ENCODE measurements at places on chromosomes 11 and 22.

DNA sequence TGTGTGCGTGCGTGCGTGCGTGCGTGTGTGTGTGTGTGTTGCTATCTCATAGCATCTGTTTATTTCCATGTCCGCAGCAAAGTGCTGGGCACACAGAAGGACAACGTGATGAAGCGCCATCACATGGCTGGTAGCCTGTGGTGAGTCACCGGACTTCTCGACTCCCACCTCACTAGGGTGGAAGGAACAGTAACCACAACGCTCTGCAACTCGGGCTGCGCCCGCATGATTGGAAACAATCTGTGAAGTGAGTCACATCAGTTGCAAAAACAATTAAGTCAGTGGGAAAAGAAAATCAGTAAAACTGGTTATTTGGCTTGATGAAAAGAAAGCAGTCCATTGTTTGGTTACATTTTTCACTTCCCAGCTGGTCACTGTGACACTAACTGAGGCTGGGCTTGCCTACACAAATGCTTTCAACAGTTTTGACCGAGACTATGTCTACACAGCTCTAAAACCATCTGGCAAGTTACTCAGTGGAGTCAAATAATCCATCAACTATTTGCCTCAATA, 437.3 kb upstream of the CADM1 start:
- DNase-seq = peak; percentile 96

- DNase-seq = peak; percentile 97
Measured at GRCh38 chr22:25110846-25111578, 88.6 kb upstream of the CRYBB3 start.

- peak; percentile 88 for DNase-seq
Measured at GRCh38 chr11:117089685-117090084, 8.5 kb downstream of the SIK3 start.

GRCh38 chr11:27717801-27718229, 17.6 kb upstream of the BDNF start:
- DNase-seq = peak; percentile 15

DNA sequence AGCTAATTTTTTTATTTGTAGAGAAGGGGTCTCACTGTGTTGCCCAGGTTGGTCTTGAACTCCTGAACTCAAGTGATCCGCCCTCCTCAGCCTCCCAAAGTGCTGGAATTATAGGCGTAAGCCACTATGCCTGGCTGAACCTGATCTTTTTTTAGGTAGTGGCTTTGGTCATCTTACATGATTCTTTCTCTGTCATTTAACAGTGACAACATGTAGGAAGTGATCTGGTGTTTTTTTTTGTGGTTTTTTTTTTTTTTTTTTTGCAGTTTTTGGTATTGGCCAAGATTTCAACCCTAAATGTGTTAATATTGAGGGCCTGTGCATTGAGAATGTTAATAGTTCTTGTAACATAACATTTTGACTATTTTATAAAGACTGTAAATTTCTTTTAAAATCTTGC, 8.0 kb upstream of the FERMT3 start:
- no peak for DNase-seq

- DNase-seq = no peak
Measured at GRCh38 chr11:35968386-35969088, 24.7 kb downstream of the LDLRAD3 start.

DNA sequence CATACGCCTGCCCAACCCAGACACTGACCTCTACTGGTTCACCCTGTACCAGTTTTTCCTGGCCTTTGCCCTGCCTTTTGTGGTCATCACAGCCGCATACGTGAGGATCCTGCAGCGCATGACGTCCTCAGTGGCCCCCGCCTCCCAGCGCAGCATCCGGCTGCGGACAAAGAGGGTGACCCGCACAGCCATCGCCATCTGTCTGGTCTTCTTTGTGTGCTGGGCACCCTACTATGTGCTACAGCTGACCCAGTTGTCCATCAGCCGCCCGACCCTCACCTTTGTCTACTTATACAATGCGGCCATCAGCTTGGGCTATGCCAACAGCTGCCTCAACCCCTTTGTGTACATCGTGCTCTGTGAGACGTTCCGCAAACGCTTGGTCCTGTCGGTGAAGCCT, 2.2 kb downstream of the MCHR1 start:
- no peak for DNase-seq

DNA sequence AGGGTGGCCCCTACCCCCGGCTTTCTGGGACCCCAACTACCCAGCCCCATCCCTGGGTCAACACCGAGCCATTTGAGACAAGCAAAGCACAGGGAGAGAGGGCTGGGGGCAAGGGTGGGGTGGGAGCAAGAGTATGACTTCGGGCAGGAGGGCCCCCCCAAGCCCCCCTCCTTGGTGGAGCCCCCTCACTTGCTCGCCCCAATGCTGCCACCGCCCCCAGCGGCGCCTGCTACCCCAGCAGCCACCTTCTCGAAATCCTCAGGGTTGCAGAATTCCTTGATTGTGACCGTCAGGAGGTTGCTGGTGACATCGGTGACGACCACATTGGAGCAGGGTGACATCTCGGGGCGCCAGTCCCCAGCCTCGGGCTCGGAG, 6.0 kb downstream of the CBX6 start:
- DNase-seq = no peak

DNA sequence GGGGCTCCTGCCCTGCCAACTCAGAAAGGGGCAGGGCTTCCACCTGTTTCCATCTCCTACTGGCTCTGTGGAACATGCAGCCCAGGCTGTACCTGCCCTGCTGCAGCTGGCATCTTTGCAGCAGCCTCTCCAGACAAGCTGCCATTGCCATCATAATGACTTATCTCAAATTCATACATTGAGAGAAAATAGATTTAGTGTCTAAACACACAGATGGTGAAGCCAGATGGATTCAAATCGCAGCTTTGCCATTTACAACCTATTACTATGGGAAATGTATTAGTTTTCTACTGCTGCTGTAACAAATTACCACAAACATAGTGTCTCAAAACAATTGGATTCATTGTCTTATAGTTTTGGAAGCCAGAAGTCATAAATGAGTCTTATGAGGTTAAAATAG, 260.0 kb downstream of the KCNA4 start:
- no peak for DNase-seq

- peak; percentile 59 for DNase-seq
Measured at GRCh38 chr11:34356576-34356912, 1.3 kb downstream of the ABTB2 start.

GRCh38 chr11:36167729-36168128, 121.5 kb downstream of the COMMD9 start:
- DNase-seq = no peak

DNA sequence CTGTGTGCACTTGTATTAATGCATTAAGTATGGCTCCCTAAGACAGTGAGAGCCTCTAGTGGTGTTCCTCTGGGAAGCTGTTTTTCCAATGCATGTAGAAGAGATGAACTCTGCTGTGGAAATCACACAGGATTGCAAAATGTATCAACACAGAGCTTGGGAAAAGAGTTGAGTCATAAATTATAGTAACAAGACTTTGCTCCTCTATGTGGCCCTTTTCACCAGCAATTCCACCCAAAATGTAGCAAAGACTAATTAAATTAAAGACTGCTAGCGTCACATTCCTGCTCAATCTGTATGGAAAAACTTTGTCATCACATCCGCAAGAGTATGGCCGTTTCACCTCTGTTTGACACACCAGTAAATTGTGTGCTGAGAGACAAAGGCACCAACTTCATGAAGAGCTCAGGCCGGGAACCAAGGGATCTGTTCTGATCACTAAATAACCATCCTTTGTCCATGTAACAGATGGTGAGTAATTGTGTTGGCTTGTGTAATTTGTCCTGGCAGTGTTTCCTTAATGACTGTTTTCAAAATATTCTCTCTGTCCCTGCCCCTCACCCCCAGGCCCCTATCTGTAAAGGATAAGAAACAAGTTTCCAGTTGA, 209.2 kb upstream of the SORL1-AS1 start:
- DNase-seq = peak; percentile 38

- no peak for DNase-seq
Measured at GRCh38 chr11:133619973-133620372, 87.7 kb upstream of the OPCML start.

- DNase-seq = no peak
Measured at GRCh38 chr11:25197515-25197914, 700.7 kb downstream of the LUZP2 start.

GRCh38 chr11:37451903-37452302, 853.9 kb upstream of the RAG2 start:
- peak; percentile 80 for DNase-seq

DNA sequence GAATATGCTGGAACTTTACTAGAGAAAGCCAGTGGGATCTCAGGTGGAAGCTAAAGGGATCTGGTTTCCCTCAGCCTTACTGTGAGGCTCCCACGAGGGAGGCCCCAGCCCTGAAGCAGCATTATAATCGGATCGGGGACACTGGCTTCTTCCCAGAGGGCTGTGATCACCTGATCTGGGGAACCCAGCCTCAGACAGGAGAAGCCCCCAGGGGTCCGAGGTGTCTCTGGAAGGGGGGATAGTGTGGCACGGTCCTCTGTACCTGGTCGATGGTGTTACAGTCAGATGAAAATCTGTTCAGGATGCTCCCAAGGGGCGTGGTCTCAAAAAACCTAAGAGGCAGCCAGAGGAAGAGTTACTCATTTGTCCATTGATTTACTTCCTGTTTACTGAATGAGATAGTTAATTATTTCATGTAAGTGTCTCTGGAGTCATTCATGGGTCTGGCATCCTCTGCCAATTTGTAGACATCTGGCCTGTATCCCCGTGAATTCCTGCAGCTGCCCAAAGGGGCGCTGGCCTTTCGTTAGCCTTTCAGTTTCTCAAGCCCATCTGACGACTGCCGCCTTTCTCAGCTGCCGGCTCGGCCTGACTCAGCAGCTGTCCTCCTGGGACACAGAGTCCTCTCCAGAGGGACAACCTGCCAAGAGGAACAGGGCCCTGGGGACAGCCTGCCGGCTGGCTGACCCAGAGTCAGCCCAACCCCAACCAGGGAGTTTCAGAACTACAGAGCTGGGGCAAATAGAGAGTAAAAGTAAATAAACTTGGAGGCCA, 17.0 kb upstream of the KCNJ11 start:
- peak; percentile 76 for DNase-seq
